Activated CD4-positive, alpha-beta T cell treated with anti-CD3 and anti-CD28 coated beads, Interleukin-2, amount 50 U/mL, for 4 hours (primary cell): ENCODE measurements at places on chromosomes 13 and 19.

- DNase-seq = no peak
Measured at GRCh38 chr19:4367781-4368127, 24.4 kb downstream of the MPND start.

- no peak for DNase-seq
Measured at GRCh38 chr13:32017474-32017873, 14.1 kb upstream of the FRY start.

GRCh38 chr13:60001889-60002288 is 161.8 kb downstream of the DIAPH3 start:
- no peak for DNase-seq

DNA sequence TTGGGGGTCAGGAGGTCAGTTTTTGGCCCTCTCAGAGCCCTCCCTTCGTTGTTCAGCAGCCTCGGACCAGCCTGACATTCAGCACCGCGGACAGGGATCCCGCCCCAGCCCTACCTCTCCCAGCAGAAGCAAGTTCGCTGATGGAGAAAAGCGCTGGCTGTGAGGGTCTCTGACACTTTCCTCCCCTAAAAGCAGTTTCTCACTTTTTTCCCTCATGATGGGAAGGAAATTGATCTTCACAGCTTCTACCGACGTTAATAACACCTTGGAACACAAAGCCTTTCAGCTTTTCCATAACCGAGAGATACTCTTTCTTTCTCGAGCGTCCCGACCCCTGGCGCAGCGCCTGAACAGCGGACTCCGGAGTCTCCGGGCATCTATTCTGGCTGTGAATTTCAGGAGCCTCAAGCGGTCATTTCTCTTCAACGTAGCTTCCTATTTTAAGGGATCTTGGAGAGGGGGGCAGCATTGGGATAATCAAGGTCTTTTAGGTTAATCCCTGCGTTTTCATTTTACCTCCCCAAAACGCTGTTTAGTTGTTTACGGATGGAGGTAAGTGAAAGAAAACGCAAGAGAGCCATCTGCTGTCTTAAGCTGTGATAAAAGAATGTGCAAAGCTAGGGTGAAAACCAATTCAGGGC is 467.2 kb downstream of the ITGBL1 start:
- no peak for DNase-seq

- DNase-seq = no peak
Measured at GRCh38 chr13:110423689-110424302, 116.7 kb downstream of the COL4A2 start.

DNA sequence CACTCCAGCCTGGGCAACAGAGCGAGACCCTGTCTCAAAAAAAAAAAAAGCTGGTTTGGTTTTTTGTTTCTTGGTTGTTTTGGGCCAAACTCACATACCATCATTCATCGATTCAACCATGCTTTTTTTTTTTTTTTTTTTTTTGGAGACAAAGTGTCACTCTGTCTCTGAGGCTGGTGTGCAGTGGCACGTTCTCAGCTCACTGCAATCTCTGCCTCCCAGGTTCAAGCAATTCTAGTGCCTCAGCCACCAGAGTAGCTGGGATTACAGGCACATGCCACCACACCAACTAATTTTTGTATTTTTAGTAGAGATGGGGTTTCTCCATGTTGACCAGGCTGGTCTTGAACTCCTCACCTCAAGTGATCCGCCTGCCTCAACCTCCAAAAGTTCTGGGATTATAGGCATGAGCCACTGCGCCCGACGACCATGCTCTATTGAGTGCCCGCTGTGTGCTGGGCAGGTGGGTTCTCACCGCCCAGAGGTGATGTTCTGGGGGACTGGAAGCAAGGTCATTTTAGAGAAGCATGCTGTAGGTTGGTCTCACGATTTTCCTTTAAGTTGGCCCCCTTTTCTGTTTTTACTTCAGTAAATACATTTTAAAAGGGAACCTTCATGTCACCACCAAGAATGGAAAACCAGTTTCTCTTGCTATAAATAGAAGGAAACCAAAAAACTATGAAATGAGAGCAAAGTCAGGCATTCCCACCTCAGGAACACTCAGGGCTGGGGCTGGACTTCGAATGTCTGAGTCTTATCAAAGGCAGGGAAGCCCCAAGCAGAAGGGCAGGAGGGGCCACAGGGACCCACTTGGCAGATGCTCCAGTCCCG is 8.3 kb upstream of the JUND start:
- no peak for DNase-seq

GRCh38 chr13:37615276-37615675 is 16.7 kb upstream of the POSTN start:
- DNase-seq = no peak

GRCh38 chr13:32228330-32229041 is 86.7 kb downstream of the ZAR1L start:
- DNase-seq = no peak

- DNase-seq = no peak
Measured at GRCh38 chr13:91946498-91947070, 548.2 kb downstream of the GPC5 start.

- no peak for DNase-seq
Measured at GRCh38 chr13:46761174-46761573, 35.8 kb downstream of the ESD start.

DNA sequence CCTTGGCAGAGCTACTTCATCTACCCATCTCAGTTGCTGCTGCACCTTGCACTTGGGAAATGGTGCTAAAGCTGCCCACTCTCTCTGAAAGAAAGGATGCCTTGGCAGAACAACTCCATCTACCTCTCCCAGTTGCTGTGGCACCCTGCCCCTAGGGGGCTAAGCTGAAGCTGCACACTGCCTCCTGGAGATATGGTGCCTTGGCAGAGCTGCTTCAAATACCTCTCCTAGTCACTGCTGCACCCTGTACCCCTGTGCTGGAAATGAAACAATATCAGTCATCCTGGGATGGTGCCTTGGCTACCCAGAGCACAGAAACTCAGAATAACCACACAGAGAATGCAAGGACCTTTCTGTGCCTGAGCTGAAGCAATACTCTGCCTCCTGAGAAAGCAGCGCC is 615.8 kb downstream of the DIAPH3 start:
- no peak for DNase-seq
